T-cell (primary cell): ENCODE measurements at places on chromosomes 5 and 9. TPM values are rescaled to one million over a fixed set of nuclear protein-coding genes. Genes with fewer than 3 reads are reported as not detected.

- DNase-seq, result no peak
These were observed 589 bp upstream of the THBS4 start for GRCh38 chr5:80034559-80034958.

DNA sequence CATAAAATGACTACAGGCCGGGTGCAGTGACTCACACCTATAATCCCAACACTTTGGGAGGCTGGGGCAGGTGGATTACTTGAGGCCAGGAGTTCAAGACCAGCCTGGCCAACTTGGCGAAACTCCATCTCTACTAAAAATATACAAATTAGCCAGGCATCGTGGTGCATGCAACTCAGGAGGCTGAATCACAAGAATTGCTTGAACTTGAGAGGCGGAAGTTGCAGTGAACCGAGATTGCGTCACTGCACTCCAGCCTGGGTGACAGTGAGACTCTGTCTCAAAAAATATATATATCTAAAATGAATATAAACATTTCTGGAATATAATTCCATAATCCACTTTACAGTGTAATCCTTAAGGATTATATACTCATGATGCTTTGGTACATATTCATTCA, 66.5 kb downstream of the TEX10 start:
- no peak for DNase-seq

DNA sequence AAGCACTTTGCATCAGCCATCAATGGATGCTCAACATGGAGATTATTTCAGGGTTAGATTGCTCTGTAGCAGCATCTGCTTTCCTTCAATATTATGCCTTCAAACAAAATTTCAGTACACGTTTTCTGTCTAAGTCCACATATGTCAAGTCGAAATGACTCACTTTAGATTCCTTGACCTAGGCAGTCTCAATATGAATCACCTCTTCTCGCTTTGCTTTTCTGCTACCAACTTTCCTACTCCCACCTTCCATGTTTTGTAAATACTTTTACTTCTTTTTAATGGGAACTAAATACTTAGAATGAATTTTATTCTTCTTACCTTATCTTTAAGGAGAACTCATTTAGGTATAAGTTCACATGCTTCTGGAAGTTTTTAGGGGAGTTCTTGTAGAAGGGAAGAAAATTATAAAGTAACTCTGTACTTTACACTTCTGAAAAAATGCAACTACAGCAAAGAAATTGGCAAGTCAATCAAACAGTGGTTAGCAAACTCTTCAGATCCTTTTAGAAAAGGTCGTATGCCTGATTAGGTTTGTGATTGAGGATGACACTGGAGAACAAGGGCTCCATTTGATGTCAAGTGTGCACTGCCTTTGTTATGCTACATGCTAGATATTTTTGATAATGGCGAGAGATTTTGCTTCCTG, 478.5 kb upstream of the SMARCA2 start:
- no peak for DNase-seq

DNA sequence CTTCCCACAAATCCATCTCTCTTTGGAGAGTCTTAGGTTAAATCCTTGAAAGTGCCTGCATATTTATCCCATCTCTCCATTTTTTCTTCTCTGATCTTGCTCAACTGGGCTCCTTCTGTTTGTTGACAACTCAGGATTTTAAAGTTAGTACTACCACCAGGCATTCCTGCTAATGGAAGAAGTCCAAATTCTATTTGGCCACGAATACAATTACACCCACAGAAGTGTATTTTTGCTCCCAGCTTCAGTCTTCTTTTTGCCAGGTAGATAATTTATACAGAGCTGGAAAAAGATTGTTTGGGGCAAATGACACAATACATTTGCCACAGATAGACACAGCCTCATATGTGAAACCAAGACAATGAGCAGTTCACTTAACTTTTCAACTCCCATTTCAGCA, 74.8 kb downstream of the CETN3 start:
- DNase-seq, result no peak

- no peak for DNase-seq
These were observed 38.8 kb upstream of the COL5A1 start for GRCh38 chr9:134602547-134603362.

NPDC1 gene
- 60.1 TPM for total RNA-seq

- DNase-seq, result no peak
These were observed 73.3 kb downstream of the GOLPH3 start for GRCh38 chr5:32100691-32101302.

GRCh38 chr5:106017243-106017857, 1653.4 kb downstream of the EFNA5 start:
- no peak for DNase-seq

ACSL6 gene
- 26.3 TPM for total RNA-seq

WNT8A gene
- total RNA-seq, result not detected

GRCh38 chr9:21967702-21968101, 26.5 kb downstream of the CDKN2A start:
- no peak for DNase-seq

- no peak for DNase-seq
These were observed 870.0 kb upstream of the CDH9 start for GRCh38 chr5:27908341-27908740.

CCDC171 gene
- total RNA-seq, result 1.4 TPM

GRCh38 chr9:75505654-75506053, 384.8 kb upstream of the PCSK5 start:
- DNase-seq, result no peak

DNA sequence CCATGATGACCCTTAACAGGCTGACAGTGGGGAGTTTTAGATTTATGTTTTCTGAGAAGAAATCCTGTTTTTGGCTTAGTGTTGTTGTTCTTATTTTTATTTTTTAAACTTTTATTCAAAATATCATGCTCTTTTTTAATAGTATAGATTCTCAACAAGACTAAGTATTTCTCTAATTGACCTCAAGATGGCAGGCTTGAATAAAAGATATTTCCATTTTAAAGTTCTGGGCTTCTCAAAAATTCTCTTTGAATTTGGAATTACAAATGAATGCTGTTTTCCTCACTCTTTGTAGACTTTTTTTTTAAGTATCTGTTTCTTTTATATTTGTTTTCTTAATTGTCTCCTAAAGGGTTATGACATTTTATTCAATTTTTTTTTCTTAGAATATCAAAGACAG, 50.0 kb upstream of the SH3GL2 start:
- no peak for DNase-seq

EQTN gene
- total RNA-seq, result not detected

DNA sequence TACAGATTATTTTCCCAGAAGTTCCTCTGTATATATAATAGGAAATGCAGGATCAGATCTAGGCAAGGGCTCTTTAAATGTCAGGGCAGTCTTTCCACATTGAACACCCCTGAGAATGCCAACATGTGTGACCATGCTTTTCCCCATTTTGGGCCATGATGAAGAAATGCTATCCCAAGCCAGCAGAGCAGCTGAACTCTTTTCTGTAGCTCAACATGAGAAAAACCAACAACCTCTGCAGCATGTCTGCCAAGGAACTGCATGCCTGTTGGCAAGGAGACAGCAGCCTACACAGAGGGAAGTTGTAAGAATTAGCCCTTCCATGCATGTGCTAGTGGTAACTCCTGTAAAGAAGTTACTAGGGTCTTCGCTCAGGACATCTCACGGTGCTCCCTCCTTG, 9.5 kb upstream of the IFNK start:
- no peak for DNase-seq

DNA sequence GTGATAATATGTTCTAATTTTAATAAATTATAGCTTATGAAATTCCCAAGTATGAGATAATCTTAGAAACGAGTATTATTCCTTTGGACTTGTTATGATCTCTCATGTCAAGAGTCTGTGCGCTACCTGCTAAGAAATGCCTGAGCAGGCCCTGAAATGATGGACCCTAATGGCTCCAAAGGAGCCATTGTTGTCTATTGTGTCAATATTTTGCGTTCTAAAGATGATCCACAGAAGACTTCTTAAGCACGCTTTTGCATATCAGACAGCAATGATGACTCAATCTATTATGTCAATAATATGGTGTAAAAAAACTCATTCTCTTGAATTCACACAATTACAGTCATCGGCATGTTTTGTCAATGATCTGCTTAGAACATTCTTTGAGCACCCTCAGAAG, 306.1 kb downstream of the KIAA0825 start:
- no peak for DNase-seq

DNA sequence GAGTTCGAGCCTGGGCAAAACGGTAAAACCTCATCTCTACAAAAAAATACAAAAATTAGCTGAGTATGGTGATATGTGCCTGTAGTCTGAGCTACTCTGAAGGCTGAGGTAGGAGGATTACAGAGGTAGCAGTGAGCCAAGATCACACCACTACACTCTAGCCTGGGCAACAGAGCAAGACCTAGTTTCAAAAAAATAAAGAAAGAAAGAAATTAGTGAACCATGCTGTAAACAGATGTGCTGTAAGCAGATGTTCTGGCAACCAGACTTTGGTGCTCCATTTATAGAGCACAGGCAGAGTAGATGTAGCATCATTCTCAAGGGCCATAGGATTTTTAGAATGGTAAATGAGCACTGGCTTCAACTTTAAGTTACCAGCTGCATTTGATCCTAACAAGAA, 115.4 kb downstream of the ST8SIA4 start:
- no peak for DNase-seq

GRCh38 chr5:86929123-86929766, 311.5 kb downstream of the COX7C start:
- no peak for DNase-seq

- DNase-seq, result no peak
These were observed 2.6 kb upstream of the CPEB4 start for GRCh38 chr5:173885475-173886010.

FAM163B gene
- total RNA-seq, result not detected

DNA sequence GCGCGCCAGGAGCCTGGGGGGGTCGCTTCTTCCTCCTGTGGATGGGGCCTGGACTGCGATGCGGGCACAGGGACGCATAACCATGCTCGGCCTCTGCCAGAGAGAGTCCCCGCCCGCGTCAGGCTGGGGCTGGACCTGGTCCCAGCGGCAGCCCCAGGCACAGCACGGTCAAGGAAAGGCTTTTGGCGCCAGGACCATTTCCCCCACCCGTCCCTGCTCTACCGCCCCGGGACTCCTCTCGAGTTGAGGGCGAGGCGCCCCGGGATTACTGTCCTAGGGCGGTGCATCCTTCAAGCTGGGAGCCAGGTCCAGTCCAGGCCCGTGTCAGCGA, 341 bp downstream of the MXD3 start:
- no peak for DNase-seq

IL3 gene
- total RNA-seq, result not detected

PLEKHG4B gene
- total RNA-seq, result not detected

DNA sequence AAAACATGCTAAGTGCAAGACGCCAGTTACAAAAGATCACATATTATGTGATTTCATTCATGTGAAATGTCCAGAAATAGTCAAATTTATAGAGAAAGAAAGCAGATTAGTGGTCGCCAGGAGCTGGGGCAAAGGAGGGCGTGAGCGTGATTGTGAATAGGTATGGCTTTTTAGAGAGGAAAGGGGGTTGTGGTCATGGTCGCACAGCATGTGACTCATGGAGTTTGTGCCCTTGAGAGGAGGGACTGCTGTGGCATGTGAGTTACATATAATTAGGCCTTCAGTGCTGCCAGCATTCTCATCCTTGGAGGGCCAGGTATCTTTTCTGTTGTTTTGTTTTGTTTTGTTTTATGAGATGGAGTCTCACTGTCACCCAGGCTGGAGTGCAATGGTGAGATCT, 21.2 kb upstream of the MARCHF6 start:
- no peak for DNase-seq

CAVIN4 gene
- not detected for total RNA-seq
